ENCODE measurements at places on chromosomes 4 and X.
A peak's percentile ranks its signal among the peaks of the same experiment; 100 is the strongest.

DNA sequence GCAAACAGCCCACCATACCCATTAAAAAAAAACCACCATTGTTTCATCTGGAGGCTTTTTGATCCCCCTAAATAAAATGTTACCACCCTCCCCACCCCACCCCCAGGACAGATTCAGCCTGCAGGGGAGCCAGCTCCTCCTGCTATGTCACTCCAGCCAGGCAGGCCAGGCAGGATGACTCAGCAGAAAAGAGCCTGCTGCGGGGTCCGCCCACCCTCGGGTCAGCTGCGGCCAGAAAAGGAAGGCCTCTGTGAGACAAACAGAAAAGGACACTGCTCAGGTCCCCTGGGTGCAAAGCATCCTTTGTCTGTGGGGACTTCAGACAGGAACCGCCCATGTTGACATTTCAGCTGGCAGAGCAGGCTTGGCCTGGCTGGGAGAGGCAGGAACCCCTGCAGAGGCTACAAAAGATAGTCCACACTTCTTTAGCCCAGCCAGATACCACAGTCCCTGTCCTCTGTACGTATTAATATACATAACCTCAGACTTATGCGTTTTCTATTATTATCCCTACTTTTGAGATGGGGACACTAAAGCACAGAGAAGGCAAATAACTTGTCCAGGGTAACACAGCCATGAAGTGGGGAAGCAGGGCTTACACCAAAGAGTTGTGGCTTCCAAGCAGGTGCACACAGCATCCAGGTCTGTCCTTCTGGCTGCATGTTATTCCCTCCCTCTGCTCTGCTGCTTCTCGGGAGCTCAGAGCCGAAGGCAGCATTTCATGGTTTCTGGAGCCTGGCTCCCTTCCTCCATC is 147.7 kb downstream of the CPEB2 start:
- DNase-seq, result no peak

- no peak for DNase-seq
Measured at GRCh38 chr4:53232371-53232770, 133.5 kb downstream of the SCFD2 start.

- DNase-seq, result no peak
Measured at GRCh38 chr4:182103614-182104319, 139.4 kb upstream of the TENM3 start.

DNA sequence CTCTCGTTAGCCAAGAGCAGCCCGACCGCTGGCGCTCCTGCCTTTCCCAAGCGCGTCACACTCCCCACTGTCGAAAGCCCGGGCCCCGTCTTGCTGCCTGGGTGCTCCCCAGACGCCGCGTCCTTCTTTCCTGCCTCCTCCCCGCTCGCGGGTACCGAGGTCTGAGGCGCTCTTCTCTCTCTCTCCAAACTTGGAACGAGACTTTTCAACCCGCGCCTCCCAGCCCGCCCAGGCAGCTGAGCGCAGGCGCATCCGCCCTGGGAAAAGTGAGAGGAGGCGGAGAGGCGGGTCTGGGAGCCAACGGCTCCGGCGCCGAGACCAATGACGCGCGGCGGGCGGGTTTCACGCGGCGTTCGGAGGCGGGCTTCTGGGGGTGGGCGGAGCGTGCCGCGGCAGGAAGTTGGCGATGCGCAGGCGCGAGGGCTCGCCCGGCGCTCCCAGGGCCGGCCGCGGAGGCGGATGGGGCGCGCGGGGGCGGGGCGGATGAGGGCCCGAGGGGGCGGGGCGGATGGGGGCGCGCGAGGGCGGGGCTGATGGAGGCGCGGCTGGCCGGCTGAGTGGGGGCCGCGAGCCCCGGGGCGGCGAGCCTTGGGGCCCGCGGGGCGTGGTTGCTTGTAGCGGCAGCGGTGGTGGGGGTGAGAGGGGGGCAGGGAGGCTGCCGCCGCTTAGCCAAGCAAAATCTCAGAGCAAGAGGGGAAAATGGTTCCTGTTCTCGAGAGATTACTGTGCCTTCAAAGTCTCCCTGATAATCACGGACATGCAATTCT is at the start of gene RBBP7:
Gene RBBP7, minus strand, starts transcription at position 268 of the 767 bp plus-strand sequence. CDS start 309 bp downstream, outside the sequence.
- peak; percentile 82 for DNase-seq

DNA sequence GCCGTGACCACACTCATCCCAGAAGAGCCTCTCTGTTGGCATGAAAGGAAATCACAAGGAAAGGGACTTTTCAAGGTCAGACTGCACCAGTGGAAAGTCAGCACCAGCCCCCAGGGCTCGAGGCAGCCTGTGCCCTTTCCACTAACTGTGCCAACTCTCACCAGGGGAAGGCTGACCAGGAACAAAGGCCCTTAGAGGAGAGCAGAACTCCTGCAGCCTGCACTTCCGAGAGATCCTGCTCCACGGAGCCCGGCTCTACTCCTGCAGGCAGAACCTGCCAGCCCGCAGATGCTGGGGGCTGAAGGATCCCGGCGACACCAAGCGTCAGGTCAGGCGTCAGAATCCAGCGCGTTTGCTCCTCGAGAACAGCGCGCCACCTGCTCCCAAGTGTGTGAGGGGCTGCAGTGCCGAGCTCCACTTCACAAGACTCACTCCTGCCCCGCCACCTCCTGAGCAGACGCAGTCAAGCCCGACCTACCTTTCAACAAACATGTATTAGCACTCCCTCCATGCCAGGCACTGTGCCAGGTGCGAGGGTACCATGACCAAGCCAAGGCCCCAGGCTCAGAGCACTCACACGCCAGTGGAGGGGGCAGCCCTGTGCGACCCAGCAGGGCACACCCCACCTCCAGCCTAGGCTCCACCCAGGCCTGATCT is 13.6 kb upstream of the HELT start:
- no peak for DNase-seq

GRCh38 chrX:21610168-21610567 is 48.0 kb downstream of the KLHL34 start:
- no peak for DNase-seq

DNA sequence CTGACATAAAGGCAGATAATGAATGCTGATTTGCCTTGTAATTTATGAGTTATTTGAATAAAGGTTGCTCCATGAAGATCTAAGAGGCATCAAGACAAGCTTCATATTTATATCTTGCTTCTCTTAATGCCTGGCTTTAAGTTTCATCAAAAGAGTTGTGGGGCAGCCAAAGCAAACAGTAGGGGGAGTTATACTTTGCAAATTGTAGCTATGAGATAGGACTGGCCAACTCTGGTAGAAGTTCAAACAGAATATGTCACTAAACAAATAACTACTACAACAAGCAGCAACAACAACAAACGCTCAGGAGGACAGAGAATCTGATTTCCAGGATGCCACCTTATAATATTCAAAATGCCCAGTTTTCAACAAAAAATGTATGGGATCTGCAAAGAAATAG is 69.1 kb upstream of the PLAC1 start:
- DNase-seq, result no peak

- no peak for DNase-seq
Measured at GRCh38 chr4:6493658-6494304, 21.4 kb upstream of the PPP2R2C start.

GRCh38 chrX:134623293-134624045 is 34.8 kb downstream of the PLAC1 start:
- DNase-seq, result no peak

DNA sequence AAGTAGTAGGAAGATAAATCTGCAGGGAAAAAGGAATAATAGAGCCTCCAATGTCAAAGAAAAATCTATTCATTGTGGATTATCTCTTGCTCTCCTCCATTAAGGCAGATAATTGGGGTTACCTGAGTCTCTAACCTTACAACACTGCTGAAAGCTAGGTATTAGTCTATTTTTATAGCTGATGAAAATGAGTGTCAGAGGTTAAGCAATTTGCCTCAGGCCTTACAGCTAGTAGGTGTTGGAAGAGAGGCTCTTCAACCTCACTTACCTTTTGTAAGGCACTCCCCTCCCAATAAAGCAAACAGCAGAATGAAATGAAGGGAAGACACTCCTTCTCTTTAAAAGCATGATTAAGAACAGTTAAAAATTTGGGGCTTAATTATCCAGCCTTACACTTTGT is 45.4 kb upstream of the GAB1 start:
- DNase-seq, result no peak

GRCh38 chrX:125826080-125826479 is 340.0 kb downstream of the DCAF12L2 start:
- no peak for DNase-seq

- no peak for DNase-seq
Measured at GRCh38 chr4:7868892-7869471, 70.7 kb downstream of the AFAP1 start.

DNA sequence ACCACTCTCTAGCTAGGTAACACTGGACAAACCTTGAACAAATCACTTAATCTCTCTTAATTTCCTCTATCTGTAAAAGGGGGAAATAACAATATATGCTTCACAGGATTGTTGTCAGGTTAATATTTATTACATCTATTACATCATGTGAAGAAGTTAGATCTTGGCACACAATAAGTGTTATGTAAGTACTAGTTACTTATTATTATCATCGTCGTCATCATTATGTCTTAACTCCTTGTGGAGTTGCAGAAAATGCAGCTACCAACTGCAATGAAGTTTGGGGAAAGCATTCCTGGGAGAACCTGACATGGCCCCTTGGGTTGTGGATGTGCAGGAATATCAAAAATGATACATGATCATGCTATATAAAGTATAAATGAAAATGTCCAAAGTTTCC is 4.8 kb upstream of the JCHAIN start:
- no peak for DNase-seq

DNA sequence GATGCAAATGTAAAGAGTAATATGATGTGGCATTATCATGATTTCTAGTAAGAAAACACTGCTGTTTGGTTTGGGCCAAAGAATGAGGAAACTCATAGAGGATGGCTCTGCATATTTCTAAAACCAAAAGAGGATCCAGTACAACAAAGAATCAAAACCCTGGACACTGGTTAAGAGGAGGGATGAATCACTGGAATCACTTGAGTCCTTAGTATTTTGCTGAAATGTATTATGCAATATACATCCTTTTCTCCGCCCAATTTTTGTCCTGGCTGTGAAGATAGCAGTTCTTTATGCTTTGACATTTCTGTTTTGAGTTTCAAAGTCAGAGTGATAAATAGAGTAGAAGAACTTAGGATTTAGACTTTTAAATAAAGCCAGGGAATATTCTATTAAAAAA is 345.9 kb downstream of the PACRGL start:
- no peak for DNase-seq

DNA sequence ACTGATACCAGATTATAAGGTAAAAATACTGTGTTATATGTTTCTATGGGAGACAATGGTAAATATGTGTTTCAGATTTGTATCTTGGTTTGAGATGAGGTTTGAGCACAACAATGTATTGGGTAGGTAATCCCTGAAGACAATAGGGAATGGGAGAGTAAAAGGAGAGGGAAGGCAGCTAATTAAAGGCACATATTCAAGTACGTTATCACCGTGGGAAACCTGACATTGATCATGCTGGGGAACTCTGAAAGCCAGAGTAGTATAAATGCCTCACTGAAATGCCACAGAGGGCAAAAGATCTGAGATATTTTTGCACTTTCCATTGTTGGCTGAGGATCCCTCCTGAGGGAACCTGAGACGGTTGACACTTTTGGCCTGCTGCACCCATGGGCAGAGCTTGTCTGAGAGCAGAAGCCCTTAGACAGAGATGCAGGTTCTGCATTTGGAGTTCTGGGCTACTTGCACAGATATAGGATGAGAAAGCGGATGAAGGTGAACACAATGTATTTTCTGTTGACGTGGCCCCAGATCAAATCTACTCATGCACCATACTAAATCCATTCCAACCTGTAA is 506.7 kb downstream of the PCDH18 start:
- DNase-seq, result no peak

GRCh38 chrX:96211953-96212352 is 472.7 kb upstream of the DIAPH2 start:
- no peak for DNase-seq

GRCh38 chrX:96480081-96480480 is 204.6 kb upstream of the DIAPH2 start:
- no peak for DNase-seq

DNA sequence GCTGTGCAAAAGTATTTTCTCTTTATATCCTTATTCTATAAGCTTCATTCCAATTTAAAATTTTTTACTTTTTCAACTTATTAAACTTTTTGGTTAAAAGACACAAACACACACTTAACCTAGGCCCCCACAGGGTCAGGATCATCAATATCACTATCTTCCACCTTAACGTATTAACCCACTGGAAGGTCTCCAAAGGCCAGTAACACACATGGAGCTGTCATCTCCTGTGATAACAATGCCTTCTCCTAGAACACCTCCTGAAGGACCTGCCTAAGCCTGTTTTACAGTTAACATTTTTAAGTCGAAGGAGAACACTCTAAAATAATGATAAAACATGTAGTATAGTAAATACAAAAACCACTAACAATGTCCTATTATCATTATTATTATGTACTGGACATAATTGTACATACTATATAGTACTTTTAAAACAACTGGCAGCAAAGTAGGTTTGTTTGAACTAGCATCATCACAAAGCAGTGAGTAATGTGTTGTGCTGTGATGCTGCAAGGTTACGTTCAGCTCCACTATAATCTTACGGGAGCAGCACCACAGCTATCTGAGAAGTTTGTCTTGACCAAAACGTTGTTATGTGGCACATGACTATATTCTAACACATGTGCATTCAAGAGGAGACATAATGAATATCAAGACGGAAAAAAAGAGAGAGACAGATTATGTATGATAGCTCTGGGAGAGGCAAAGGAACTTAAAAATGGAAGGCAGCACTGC is 33.7 kb downstream of the DHX15 start:
- no peak for DNase-seq

GRCh38 chr4:182370491-182370890 is 127.3 kb downstream of the TENM3 start:
- DNase-seq, result no peak

DNA sequence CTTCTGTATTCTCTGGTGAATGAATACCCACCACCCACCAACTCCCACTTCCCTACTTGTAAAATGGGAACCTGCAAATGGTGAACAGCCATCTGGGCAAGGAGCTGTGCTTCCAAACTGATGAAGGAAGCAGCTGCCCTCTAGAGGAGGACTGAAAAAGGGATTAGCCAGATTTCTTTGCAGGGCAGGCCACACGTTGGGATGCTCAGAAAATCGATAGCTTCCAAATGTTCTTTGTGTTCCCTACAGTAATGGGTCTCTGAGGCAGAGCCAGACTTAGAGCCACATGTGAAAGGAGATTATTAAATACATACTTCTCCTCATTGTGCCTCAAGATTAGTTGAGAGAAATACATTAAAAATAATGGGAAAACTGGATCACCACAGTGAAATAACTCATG is 39.3 kb upstream of the LPAR4 start:
- no peak for DNase-seq
